ENCODE measurements at places on chromosomes 6 and 20. TPM values are rescaled to one million over a fixed set of nuclear protein-coding genes. Genes with fewer than 3 reads are reported as not detected.

ADGRG6 gene
- 0.33 TPM for total RNA-seq

CTCFL gene
- not detected for total RNA-seq

PCSK2 gene
- total RNA-seq = not detected

SEMG1 gene
- not detected for total RNA-seq

TFAP2D gene
- not detected for total RNA-seq

AAR2 gene
- total RNA-seq = 31.4 TPM

RAET1G gene
- 5.8 TPM for total RNA-seq
